Breast epithelium (tissue), 4 donors: ENCODE measurements at places on chromosomes 3 and 15. TPM values are rescaled to one million over a fixed set of nuclear protein-coding genes. Genes with fewer than 3 reads are reported as not detected.
A peak's percentile ranks its signal among the peaks of the same experiment; 100 is the strongest.

- no peaks in the 10 kb centered on the region for H3K27me3 ChIP-seq
- H3K4me3 ChIP-seq, result no peak overlapping the region
- peaks cover 4% of the 10 kb centered on the region for H3K36me3 ChIP-seq
Measured at GRCh38 chr3:15023719-15024118, 41.4 kb downstream of the MRPS25 start.

DNA sequence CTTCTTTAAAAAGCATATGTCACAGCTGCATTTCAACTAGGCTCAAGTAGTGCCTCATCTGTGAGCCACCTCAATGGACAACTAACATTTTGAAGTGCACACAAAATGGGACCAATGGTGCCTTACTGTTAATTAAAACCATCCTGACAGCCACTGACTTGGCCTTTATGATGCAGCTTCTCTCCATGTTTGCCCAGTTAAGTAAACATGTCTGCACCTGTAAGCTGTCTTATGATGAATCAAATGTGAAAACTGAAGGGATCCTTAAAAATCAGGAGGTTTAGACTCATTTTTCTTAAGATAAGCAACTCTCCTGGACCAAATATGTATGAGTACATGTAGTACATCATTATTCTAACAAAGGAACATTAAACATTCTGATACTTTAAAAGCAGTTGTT, 861.6 kb downstream of the ROBO1 start:
- H3K27ac ChIP-seq, result no peak overlapping the region
- H3K4me3 ChIP-seq, result no peak overlapping the region
- H3K36me3 ChIP-seq, result no peaks in the 10 kb centered on the region
- DNase-seq, result no peak
- no peaks in the 10 kb centered on the region for H3K4me1 ChIP-seq
- H3K27me3 ChIP-seq, result no peaks in the 10 kb centered on the region

DNA sequence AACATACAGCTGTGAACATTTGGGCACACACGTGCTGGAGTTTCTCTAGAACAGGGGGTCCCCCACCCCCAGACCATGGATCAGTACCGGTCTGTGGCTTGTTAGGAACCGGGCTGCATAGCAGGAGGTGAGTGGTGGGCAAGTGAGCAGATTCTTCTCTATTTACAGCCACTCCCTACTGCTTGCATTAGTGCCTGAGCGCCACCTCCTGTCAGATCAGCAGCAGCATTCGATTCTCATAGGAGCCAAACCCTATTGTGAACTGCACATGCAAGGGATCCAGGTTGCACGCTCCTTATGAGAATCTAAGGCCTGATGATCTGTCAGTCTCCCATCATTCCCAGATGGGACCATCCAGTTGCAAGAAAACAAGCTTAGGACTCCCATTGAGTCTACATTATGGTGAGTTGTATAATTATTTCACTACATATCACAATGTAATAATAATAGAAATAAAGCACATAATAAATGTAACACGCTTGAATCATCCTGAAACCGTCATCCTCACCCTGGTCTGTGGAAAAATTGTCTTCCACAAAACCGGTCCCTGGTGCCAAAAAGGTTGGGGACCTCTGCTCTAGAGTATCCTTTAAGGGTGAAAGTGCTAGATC, 25.8 kb downstream of the CHRM5 start:
- H3K4me3 ChIP-seq, result no peak overlapping the region
- no peak overlapping the region for H3K27ac ChIP-seq
- no peaks in the 10 kb centered on the region for H3K4me1 ChIP-seq
- H3K27me3 ChIP-seq, result no peaks in the 10 kb centered on the region
- no peak for DNase-seq
- no peaks in the 10 kb centered on the region for H3K36me3 ChIP-seq

- no peaks in the 10 kb centered on the region for H3K27me3 ChIP-seq
- no peaks in the 10 kb centered on the region for H3K36me3 ChIP-seq
- peak overlapping the region; percentile 63 for H3K27ac ChIP-seq
- DNase-seq, result no peak
- no peak overlapping the region for H3K4me3 ChIP-seq
Measured at GRCh38 chr3:15983232-15983631, 185.5 kb upstream of the ANKRD28 start.

- no peaks in the 10 kb centered on the region for H3K27me3 ChIP-seq
- no peaks in the 10 kb centered on the region for H3K4me1 ChIP-seq
- no peak for DNase-seq
- no peak overlapping the region for H3K4me3 ChIP-seq
- H3K36me3 ChIP-seq, result no peaks in the 10 kb centered on the region
Measured at GRCh38 chr15:55824857-55825613, 82.1 kb upstream of the PRTG start.

DNA sequence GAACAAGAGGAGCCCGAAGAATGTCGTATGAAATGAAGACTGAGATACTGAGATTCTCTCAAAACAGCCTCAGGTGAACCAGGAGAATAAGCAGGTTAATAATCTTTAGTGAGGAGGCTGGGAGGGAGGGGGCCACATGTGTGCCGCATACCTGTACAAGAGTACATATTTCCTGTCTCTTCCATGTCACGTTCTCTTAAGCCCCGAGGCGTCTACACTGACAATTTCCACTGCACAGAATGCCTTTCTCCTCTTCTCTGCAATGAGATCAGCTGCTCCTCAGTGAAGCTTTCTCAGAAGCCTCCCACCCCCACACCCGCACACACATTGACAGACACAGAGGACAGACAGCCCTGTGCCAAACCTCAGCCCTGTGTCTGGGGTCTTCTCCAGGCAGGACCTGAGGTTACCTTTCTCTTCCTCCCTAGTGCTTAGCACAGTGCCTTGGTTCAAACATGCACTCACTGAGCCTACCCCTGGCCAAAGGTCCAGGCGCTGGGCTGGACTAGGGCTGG, 55.4 kb downstream of the PDZRN3 start:
- H3K27ac ChIP-seq, result peak overlapping the region; percentile 34
- DNase-seq, result no peak
- no peaks in the 10 kb centered on the region for H3K27me3 ChIP-seq
- H3K4me3 ChIP-seq, result no peak overlapping the region
- H3K36me3 ChIP-seq, result no peaks in the 10 kb centered on the region
- no peaks in the 10 kb centered on the region for H3K4me1 ChIP-seq

DNA sequence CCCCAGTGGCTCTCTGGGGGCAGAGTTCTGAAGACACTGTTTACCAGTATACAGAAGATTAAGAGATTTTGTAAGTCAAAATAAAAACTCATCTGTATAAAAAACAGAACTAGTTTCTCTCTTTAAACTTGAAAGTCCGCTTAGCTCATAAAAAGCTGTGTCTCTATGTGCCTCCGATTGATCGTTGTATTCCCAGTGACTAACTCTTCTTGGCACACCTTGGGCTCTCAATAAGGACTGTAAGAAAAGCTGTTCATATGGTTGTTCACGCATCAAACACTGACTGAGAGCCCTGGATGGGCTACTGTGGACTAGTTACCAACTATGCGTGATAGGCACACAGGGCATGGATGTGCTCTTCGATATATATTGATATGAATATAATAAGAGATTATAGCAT, 107.9 kb downstream of the P3H2 start:
- H3K4me3 ChIP-seq, result no peak overlapping the region
- H3K27me3 ChIP-seq, result no peaks in the 10 kb centered on the region
- H3K27ac ChIP-seq, result no peak overlapping the region
- DNase-seq, result no peak
- H3K36me3 ChIP-seq, result no peaks in the 10 kb centered on the region

GRCh38 chr3:17006132-17006852, 121.5 kb downstream of the PLCL2 start:
- no peak for DNase-seq
- no peak overlapping the region for H3K27ac ChIP-seq
- no peak overlapping the region for H3K4me3 ChIP-seq
- no peaks in the 10 kb centered on the region for H3K27me3 ChIP-seq
- H3K36me3 ChIP-seq, result no peaks in the 10 kb centered on the region

DNA sequence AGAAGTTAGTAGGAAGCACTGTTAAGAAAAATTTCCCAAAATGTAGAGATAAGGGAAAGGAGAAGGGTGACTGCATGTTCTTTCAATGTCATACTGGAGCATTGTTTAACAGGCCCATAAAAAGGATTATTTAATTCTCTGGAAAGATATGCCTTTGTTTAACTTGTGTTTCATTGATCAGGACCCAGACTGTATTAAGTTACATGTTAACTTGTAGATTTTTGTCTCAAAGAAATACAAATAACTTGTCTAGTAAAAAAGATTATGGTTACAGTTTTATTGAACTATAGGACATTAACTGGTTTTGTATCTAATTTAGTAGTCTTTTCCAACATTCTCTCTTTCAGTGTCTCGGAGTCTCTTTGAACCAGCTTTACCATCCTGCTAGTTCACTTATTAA, 49.7 kb upstream of the LMOD3 start:
- DNase-seq, result no peak
- H3K36me3 ChIP-seq, result no peaks in the 10 kb centered on the region
- no peaks in the 10 kb centered on the region for H3K4me1 ChIP-seq

GRCh38 chr3:46466273-46466672, 1.6 kb upstream of the LTF start:
- no peaks in the 10 kb centered on the region for H3K36me3 ChIP-seq
- no peak overlapping the region for H3K27ac ChIP-seq
- H3K4me3 ChIP-seq, result no peak overlapping the region
- DNase-seq, result no peak

- peaks cover 53% of the 10 kb centered on the region for H3K4me1 ChIP-seq
- no peak overlapping the region for H3K4me3 ChIP-seq
- no peaks in the 10 kb centered on the region for H3K36me3 ChIP-seq
Measured at GRCh38 chr15:74785194-74786032, 3.5 kb downstream of the CSK start.

DNA sequence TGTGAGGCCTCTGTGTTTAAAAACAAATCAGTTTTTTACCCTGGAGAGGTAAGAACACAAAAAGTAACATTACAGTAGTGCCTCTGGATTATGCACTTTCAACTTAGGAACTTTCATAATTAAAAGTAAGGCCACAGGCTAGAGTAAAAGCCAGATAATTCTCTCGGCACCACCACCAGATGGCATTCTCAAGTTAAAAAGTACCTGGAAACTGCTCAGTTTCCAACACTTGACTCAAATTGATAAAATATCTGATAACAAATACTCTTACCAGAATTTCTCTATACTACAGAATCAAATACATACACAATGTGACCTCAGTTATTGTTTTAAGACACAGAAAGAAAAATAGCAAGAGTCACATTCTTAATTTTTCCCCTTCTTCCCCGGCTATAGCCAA, 19.9 kb downstream of the SPICE1 start:
- no peaks in the 10 kb centered on the region for H3K4me1 ChIP-seq
- no peak overlapping the region for H3K27ac ChIP-seq
- no peaks in the 10 kb centered on the region for H3K27me3 ChIP-seq
- DNase-seq, result no peak

GRCh38 chr3:5767304-5767703, 579.8 kb downstream of the EDEM1 start:
- H3K4me3 ChIP-seq, result no peak overlapping the region
- no peak overlapping the region for H3K27ac ChIP-seq

GRCh38 chr3:101268141-101268540, 52.2 kb downstream of the IMPG2 start:
- no peaks in the 10 kb centered on the region for H3K4me1 ChIP-seq
- no peaks in the 10 kb centered on the region for H3K36me3 ChIP-seq
- no peak for DNase-seq
- no peak overlapping the region for H3K27ac ChIP-seq
- no peaks in the 10 kb centered on the region for H3K27me3 ChIP-seq
- no peak overlapping the region for H3K4me3 ChIP-seq

- H3K36me3 ChIP-seq, result no peaks in the 10 kb centered on the region
- no peak overlapping the region for H3K4me3 ChIP-seq
- H3K27me3 ChIP-seq, result no peaks in the 10 kb centered on the region
- no peak for DNase-seq
- H3K27ac ChIP-seq, result no peak overlapping the region
Measured at GRCh38 chr3:107116251-107116650, 261.0 kb upstream of the CCDC54 start.

DNA sequence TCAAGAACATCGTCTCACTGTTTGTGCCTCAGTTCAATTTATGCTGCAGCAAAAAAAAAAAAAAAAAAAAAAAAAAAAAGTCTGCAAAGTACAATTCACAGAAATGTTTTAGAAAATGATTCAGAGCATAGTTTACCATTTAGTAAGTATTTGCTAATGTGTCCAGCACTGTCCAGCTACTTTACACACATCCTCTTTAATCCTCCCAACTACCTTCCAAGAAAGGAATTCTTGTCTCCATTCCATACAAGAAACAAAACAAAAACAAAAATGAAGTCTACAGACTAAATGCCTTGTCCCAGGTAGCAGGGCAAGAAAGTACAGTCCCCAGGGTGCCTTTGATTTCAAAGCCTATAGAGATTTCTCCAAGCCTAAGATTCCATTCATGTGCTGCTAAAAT, 38.9 kb upstream of the SNTN start:
- H3K27ac ChIP-seq, result no peak overlapping the region
- DNase-seq, result no peak

DNA sequence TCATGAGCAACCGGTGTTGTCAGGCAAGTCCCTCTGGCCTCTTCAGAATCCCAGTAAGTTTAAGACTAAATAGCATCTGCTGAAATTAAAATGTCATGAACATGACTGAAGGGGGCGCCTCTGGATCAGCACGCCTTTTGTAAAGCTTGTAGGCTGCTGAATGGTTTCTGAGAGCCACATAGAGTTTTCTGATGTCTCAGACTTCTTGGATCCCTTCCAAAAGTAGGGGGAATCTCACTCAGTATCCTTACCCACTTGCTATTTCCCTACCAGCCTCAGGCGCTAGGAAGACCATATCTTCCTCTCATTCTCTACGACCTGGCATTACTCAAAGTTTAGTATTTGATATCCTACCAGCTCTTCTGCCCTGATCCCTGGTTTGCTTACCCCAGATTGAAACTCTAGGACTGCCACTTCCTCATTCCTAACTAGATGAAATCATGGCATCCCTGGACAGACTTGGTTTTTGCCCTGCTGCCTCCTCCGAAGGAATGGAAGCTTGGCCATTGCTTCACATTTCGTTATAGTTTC, 62.7 kb upstream of the CD47 start:
- H3K4me3 ChIP-seq, result no peak overlapping the region
- H3K36me3 ChIP-seq, result no peaks in the 10 kb centered on the region
- no peak for DNase-seq
- no peaks in the 10 kb centered on the region for H3K27me3 ChIP-seq

- no peaks in the 10 kb centered on the region for H3K36me3 ChIP-seq
- no peak overlapping the region for H3K4me3 ChIP-seq
- H3K27me3 ChIP-seq, result no peaks in the 10 kb centered on the region
- H3K4me1 ChIP-seq, result no peaks in the 10 kb centered on the region
- DNase-seq, result no peak
- H3K27ac ChIP-seq, result peak overlapping the region; percentile 54
Measured at GRCh38 chr3:65181391-65181871, 493.6 kb upstream of the ADAMTS9 start.

- H3K4me3 ChIP-seq, result no peak overlapping the region
- no peak for DNase-seq
- H3K36me3 ChIP-seq, result no peaks in the 10 kb centered on the region
- no peak overlapping the region for H3K27ac ChIP-seq
Measured at GRCh38 chr3:188913084-188913483, 258.7 kb upstream of the TPRG1 start.

Gene ARHGEF3
- 45.4 TPM for total RNA-seq

Gene RPN1
- 237 TPM for total RNA-seq

Gene TPM1
- total RNA-seq, result 609 TPM

Gene TRIM42
- not detected for total RNA-seq

Gene WDR48
- total RNA-seq, result 48.9 TPM

Gene AGBL1
- total RNA-seq, result not detected

Gene DCLK3
- not detected for total RNA-seq

Gene SKOR1
- 1.1 TPM for total RNA-seq
